ENCODE measurements at places on chromosomes 2 and 18. TPM values are rescaled to one million over a fixed set of nuclear protein-coding genes. Genes with fewer than 3 reads are reported as not detected.

The RGPD3 gene
- 0.27 TPM for total RNA-seq

The CRYGD gene
- not detected for total RNA-seq

DNA sequence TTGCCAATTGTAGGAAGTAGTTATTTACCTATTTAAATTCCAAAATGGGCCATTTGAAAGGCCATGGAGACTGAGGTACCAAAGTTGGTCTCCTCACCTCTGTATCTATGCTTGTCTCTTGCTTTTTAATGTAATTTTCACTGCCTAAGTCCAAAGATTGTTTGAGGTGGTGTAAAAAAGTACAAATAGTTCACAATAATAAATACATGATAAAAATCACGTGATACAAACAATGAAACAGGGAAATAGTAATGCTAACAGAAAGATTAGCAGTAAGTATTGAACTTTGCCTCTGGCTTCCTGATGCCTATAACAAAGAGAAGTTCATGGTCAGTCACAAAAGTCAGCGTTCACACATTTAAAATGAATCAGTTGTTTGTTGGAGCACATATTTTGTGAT, 67.6 kb downstream of the CNTNAP5 start:
- no peak for DNase-seq
- no peaks in the 10 kb centered on the region for H3K36me3 ChIP-seq
- H3K27ac ChIP-seq = no peak overlapping the region
- H3K4me3 ChIP-seq = no peak overlapping the region
- H3K4me1 ChIP-seq = no peaks in the 10 kb centered on the region

DNA sequence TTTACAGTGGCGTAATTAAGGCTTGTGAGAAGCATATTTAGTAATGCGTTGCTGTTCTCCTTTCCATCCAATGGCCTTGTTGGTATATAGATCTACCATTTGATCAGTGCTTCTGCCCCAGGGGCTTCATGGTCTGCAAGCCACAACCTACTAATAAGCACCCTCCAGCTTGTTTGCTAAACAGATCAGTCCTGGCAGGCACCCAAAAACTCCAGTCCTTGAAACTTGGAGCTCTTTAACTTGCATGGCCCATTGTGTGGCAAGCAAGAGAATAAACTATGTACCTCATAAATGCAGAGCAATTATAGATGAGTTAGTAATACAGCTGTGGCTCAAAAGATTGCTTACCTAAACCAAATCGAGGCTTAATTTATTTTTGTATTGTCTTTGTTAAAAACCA, 158.5 kb downstream of the FTCDNL1 start:
- no peaks in the 10 kb centered on the region for H3K36me3 ChIP-seq
- H3K27me3 ChIP-seq = no peaks in the 10 kb centered on the region
- H3K27ac ChIP-seq = no peak overlapping the region
- no peak for DNase-seq

GRCh38 chr2:217527590-217528202, 475.1 kb downstream of the TNS1 start:
- no peaks in the 10 kb centered on the region for H3K36me3 ChIP-seq
- peaks cover 16% of the 10 kb centered on the region for H3K4me1 ChIP-seq
- no peak overlapping the region for H3K4me3 ChIP-seq
- no peaks in the 10 kb centered on the region for H3K27me3 ChIP-seq

GRCh38 chr2:26633351-26633945, 7.7 kb downstream of the CIB4 start:
- no peak overlapping the region for H3K27ac ChIP-seq
- peaks cover 49% of the 10 kb centered on the region for H3K4me1 ChIP-seq
- no peaks in the 10 kb centered on the region for H3K27me3 ChIP-seq
- DNase-seq = no peak

The C2orf92 gene
- total RNA-seq = 9.4 TPM

- H3K4me3 ChIP-seq = no peak overlapping the region
- no peaks in the 10 kb centered on the region for H3K4me1 ChIP-seq
- no peaks in the 10 kb centered on the region for H3K27me3 ChIP-seq
- H3K36me3 ChIP-seq = no peaks in the 10 kb centered on the region
These were observed 977.3 kb upstream of the ACVR2A start for GRCh38 chr2:146867477-146867986.

DNA sequence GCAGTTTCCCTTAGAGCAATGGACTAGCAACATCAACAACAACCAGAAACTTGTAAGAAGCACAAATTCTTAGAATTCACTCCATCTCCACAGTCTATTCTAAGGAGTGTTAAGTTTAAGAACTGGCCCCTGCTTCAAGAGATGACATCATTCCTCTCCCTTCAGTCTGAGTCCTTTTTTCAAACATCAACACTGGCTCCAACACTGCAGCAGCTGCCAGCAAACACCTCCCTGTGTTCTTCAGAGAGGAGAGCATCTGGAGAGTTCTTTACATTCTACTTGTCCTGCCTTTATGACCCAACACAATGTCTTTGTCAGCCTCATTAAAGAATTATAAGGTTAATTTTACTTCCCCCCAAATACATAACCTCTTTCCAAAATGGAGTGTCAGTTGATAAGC, 122.3 kb downstream of the HNMT start:
- no peak overlapping the region for H3K4me3 ChIP-seq
- no peaks in the 10 kb centered on the region for H3K27me3 ChIP-seq
- DNase-seq = no peak
- no peak overlapping the region for H3K27ac ChIP-seq
- peaks cover 10% of the 10 kb centered on the region for H3K4me1 ChIP-seq
- H3K36me3 ChIP-seq = no peaks in the 10 kb centered on the region

DNA sequence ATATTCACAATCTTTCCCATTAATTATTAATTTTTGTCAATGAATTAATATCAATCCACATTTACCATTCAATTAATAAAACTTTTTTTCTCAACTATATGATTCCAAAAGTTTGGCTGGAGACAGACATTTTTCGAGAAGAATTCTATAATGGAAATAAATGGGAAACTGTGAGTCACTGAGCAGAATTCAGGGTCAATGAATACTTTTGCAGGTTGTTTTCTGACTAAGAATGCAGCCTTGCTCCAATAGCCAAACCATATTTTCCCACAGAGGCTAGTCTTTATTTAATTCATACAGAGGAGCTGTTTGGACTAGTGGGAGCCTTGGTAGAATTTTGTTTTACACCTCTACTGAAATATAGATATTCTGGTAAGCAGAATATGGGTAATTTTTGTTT, 82.3 kb downstream of the ARHGAP28 start:
- H3K36me3 ChIP-seq = no peaks in the 10 kb centered on the region
- no peaks in the 10 kb centered on the region for H3K27me3 ChIP-seq
- H3K27ac ChIP-seq = no peak overlapping the region
- no peak for DNase-seq
- H3K4me1 ChIP-seq = no peaks in the 10 kb centered on the region
